Type B pancreatic cell (in vitro differentiated cells): ENCODE measurements at places on chromosomes 3 and 15.

- no peak for DNase-seq
These were observed 45.1 kb upstream of the EIF1B start for GRCh38 chr3:40264451-40264850.

DNA sequence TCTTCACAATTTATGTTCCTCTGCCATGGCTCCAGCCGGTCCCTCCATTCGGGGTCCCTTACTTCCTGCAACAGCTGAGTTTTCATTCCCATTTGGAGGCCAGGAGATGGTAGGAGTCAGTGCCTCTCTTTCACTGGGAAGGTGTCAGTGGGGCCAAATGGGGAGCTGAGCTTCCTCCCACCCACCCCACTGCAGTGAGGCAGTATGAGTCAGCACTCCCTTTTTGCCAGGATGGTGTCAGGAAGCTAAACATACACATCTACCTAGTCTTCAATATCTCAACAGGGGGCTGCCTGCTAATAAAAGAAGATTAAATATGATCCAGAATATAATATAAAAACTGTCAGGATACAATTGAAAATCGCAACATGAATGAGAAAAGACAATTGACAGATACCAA, 12.7 kb upstream of the ACTC1 start:
- DNase-seq = no peak

DNA sequence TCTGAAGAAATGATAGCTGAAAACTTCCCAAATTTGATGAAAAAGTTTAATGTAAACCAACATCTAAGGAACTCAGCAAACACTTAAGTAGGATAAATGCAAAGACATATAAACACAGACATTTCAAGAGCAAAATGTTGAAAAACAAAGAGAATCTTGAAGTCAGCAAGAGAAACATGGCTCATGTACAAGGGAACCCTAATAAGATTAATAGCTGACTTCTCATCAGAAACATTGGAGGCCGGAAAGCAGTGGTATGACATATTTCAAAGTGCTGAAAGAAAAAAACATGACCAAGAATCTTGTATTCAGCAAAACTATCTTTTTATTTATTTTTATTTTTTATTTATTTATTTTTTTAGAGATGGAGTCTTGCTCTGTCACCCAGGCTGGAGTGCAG, 10.6 kb upstream of the PRKCI start:
- no peak for DNase-seq

DNA sequence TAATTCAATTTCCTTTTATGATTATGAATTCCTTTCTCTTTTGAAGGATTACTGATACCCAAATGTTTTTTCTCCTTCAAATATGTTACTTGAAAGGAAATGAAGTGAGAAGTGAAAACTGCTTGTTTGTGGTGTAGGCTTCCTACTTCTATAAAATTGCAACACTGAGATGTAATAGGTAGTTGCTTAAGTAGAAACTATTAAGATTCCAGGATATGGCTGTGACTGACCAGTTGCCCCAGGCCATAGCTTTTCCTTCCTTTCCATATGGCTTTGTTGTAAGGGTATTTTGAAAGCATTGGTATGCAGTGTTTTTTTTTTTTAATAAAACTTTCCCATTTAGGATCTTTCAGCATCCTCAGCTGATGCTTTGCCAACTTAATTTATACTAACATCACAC, 28.5 kb downstream of the DNAJC13 start:
- no peak for DNase-seq
